ENCODE measurements at places on chromosomes 2 and 18.

DNA sequence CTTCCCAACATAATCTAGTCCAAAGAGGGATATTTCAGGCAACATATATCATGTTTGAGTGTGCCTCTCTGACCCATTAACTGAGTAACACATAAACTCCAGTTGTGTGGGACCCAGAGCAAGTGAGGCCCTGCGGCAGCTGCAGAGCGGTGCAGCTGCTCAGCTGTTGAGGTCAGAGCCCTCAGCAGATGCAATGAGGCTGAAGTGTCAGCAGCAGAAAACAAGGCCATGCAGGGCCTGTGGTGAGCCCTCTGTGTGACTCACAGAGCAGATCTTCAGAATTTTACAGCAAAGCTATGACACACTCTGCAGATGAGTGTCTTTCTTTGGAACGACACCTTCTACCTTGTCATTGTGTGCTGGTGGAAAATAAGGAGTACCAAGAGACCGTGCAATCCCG is 168.5 kb downstream of the CBLN2 start:
- no peak for DNase-seq

GRCh38 chr2:19577723-19578122 is 219.3 kb upstream of the OSR1 start:
- no peak for DNase-seq

DNA sequence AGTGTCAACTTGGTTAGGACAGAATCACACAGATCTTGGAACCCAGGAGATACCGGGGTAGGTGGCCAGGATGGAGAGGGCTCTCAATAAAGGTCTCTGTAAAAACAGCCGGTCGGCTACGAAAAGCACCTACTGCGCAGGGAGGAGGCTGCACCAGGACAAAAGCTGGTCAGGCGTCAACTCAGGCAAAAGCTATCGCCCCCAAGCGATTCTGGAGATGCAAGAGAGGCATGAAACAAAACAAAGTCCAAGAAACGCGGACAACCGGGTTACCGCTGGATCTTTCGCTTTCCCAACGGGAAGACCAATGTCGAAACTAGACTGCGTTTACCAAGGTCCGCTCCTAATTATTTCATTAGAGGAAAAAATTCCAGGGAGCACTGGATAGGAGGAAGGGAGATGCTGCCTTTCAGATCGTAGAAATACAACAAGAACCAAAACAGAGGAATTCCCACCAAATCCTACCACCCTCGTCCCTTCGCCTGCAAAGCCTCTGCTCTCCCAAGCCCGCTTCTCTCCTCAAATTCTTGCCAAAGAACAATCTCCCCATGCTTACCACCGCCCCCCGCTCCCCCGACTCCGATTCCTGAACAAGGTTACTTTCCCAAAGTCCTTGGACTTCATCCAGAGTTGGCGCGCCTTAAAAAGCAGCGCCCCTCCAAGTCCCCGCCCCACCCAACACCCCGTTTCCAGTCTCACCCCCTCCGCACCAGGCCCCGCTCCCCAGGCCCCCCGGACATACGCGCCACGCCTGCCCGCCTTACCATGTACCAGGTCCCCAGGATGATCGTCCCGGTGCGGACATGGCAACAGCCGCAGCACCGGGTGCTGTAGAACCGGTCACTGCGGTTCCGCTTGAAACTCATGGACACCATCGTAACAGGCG is 539 bp downstream of the LAPTM4A start:
- DNase-seq: no peak

- DNase-seq: no peak
Observed at GRCh38 chr2:120476141-120476540, 130.2 kb downstream of the INHBB start.

DNA sequence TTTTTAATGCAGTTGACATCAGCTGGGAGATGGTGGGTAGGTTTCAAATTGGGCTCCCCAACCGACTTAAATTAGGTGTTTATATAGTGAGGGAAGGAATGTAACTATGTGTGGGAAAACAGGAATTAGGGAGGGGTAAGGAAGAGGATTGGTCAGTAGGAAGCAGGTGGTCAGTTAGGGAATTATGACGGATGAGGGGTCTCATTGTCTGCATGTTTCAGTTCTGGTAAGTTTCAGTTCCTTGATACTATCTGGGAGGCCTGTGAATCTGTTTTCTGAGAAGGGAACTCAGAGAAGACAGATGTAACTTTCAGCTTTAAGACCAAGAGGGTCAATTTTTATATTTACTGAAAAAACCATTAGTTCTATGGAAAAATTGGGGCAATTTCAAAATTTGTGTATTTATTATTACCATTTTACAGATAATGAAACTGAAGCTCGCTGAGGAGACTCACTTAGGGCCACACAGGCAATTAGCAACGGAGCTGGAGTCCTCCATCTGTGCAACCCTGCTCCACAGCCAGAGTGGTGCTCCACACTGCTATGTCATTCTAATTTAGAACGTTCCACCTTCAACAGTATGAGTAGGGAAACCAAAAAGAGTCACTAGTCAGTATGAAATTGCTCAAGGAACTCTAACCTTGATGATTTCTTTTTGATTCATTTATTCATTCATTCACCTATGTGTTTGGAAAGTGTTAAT is 36.0 kb upstream of the CCDC195 start:
- DNase-seq: no peak

- DNase-seq: no peak
Observed at GRCh38 chr2:27316655-27317412, 6.1 kb downstream of the MPV17 start.

- DNase-seq: peak; percentile 50
Observed at GRCh38 chr2:111618226-111618977, 265.6 kb downstream of the ANAPC1 start.

- DNase-seq: no peak
Observed at GRCh38 chr18:55774505-55774904, 186.5 kb upstream of the TCF4 start.

DNA sequence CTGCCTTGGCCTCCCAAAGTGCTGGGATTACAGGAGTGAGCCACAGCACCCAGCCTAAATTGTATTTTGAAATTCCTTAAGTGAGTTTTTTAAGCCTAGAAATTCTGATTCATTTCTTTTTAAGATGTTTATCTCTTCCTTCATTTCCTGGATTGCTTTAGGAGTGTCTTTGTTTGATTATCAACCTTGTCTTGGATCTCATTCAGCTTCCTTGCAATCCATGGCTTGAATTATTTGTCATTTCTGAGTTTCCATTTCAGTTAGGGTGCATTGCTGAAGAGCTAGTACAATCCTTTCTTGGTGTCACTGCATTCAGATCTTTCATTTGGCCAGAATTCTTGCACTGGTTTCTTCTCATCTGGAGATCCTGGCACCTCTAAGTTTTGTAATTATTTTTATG is 606.4 kb upstream of the ZNF804A start:
- DNase-seq: no peak

GRCh38 chr2:75042823-75043222 is 84.4 kb downstream of the POLE4 start:
- DNase-seq: no peak

- no peak for DNase-seq
Observed at GRCh38 chr2:101806701-101807100, 109.2 kb downstream of the MAP4K4 start.

DNA sequence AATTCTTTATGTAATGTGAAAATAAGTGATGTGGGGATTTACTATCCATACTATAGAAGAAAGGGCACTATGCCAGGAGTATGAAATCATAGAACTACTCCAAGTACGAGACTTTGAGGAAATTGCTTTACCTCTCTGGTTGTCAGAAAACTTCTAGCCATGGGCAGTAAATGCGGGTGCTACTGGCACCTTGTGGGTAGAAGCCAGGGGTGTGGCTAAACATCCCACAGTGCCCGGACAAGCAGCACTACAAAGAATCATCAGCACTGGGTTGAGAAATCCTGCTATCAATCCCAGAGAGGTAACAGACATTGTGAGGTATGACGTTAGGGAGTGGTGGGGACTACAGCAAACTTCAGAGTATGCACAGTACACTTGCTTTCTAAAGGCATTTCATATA is 453.5 kb upstream of the TNP1 start:
- DNase-seq: no peak

GRCh38 chr2:203972066-203972465 is 35.5 kb downstream of the ICOS start:
- DNase-seq: no peak

- DNase-seq: no peak
Observed at GRCh38 chr2:128781585-128782385, 463.1 kb upstream of the HS6ST1 start.

- DNase-seq: no peak
Observed at GRCh38 chr2:1736045-1736444, 8.3 kb downstream of the PXDN start.

GRCh38 chr2:86064006-86064405 is 41.7 kb downstream of the POLR1A start:
- DNase-seq: no peak

GRCh38 chr2:201558665-201559064 is 84.6 kb downstream of the TMEM237 start:
- no peak for DNase-seq

DNA sequence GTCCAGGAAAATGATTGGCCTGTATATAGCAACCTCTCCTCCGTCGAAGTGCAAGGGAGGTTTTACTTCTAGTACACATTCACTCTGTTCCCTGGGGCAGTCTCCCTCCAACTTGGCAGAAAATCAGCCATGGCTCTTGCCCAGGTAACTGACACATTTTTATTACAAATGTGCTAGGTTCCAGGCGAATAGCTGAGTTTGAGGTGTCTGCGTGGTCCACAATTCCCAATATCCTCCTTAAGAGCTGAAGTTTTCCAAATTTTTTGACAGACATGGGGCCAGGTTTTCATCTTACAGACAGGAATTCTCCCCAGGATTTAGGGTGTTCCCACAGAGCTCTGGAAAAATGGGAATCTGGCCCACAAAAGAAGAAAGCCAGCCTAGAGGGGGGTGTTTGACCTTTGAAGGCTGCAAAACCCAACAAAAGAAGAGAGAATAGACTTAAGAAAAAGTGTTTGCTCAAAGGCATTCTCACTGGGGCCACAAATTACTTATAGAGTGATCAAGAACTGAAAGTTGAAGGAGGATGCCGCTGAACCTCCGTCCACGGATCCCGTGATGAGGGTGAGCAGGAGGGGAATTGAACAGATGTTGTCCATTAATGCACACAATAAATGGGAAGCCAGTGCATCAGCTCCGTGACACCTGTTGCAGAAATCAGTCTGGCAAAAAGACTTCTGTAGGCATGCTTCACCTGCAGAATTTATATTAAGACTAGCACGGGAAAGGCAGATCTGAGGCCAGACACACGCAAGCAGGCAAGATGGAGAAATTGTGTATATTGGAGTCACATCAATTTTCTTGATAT is 242.3 kb upstream of the COPS8 start:
- DNase-seq: no peak
